Activated CD8-positive, alpha-beta T cell treated with anti-CD3 and anti-CD28 coated beads for 36 hours (primary cell): ENCODE measurements at places on chromosomes 7 and 10.

- no peak for DNase-seq
These were observed 349.8 kb downstream of the ARL4A start for GRCh38 chr7:13037216-13037615.

- no peak for DNase-seq
These were observed 70.0 kb downstream of the VOPP1 start for GRCh38 chr7:55502124-55502857.

DNA sequence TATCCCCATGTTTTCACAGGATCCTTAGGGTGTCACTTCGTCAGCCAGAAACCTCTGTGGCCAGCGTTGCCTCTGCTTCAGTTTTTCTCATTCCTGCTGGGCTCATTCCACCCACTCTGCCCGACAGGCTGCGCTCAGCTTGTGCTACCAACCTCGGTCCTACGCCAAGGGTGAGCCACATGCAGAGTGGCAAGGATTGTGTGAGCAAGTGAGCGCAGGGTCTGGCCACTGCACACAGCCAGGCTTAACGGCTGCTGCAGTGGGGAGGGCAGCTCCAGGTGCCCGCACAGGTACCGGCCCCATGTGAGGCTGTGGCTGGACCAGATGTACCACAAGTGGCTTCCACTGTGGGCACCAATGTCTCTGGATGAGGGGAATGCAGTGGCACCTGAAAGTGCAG, 329.2 kb downstream of the AUTS2 start:
- DNase-seq, result no peak

DNA sequence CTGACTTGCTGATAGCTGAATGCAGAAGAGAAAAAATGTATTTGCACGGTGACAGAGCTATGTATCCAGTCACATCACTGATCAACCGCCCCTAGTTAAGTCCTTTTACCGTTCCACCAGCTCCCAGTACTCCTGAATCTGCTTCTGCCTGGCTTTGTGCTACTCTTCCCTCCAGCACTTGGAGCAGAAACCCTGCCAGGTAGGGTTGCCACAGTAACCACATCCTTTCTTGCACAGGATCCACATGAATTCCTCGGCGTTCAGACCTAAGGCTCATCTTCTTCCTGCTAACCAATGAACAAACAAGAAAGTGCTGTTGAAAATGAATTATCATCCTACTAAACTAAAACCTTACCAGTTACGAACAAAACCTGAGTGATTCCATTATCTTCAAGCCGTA, 52.0 kb upstream of the KCTD7 start:
- no peak for DNase-seq

DNA sequence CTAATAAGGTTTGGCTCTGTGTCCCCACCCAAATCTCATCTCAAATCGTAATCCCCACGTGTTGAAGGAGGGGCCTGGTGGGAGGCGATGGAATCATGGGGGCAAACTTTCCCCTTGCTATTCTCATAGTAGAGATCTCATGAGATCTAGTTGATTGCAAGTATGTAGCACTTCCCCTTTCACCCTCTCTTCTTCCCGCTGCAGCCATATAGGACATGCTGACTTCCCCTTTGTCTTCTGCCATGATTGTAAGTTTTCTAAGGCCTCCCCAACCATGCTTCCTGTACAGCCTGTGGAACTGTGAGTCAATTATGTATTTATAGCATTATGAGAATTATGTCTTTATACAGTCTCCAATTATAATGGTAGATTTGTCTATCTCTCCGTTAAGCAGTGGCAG, 594.5 kb downstream of the ACTR3B start:
- no peak for DNase-seq

DNA sequence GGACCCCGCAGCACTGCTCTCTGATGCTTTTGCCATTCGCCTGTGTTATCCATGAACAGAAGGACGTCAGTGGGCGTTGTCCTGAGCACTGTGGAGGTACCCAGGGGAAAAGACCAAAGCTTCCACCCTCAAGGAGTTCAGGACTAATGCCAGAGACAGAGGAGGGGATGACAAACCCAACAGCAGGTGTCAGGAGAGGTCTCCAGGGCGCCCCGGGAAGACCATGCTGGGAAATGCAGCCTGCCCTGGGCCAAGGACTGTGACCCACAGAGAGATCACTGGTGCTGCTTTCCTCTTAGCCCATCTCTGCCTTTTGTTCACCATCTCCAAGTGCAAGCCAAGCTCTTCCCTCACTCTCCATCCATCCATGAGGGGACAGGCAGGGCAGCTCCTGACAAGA, 166.8 kb upstream of the PFKP start:
- DNase-seq, result no peak

DNA sequence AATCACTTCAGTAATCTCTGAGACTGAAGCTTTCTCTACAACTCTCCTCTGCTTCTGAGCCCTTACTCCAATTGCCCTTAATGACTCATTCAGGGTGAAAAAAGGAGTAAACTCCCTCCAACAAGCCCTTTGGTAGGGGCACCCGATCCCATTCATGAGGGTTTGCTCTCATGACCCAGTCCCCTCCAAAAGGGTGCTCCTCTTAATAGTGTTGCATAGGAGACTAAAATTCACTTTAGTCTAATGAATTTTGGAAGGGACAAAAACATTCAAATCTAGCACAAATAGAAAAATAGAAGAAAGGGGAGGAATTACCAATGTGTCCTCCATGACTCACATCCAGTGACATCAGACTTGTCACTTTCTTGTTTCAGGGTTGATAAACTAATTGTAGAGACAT, 66.2 kb upstream of the CCNY start:
- DNase-seq, result peak; percentile 8

DNA sequence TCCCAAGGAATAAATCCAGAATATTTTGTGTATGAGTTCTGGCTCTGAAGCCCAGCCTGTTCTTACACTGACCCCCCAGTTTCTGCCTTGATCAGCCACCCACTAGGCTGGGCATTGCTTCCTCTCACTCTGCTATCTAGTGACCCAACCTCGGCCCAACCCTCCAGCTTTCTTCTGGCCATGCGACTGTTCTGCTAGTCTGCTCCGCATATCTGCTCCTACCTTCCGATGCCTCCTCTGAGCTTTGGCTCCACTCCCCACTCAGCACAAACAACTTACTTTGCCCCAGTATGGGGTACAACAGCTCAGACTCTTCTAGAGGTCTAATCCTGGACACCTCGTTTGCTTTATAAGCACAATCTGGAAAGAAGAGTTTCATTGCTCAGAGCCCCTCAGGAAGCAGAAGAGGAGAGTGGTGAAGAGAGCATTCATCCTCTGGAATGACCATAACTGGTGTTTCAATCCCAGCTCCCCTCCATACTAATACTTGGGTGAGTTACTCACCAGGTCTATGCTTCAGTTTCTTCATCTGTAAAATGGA, 99.6 kb downstream of the NPSR1 start:
- DNase-seq, result no peak

DNA sequence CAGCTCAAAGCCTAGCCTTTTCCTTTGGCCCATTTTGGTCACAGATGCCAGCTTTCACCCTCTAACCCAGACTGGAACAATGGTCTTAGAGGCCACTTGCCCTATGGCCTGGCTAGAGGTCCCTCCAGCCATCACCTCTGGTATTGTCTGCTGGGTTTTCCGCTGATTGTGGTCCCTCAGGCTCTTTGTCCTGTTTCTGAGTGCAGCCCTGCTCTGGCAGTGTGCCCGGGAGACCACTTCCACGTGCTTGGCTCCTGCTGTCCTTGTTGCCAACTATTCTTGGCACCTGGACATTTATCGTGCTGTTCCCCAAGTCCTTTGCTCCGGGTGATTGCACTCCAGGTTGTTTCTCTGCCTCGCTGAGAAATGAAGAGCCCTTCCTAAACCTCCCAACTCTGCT, 53.3 kb upstream of the FAM180A start:
- no peak for DNase-seq

- no peak for DNase-seq
These were observed 5.2 kb downstream of the PHYHIPL start for GRCh38 chr10:59181668-59182067.

DNA sequence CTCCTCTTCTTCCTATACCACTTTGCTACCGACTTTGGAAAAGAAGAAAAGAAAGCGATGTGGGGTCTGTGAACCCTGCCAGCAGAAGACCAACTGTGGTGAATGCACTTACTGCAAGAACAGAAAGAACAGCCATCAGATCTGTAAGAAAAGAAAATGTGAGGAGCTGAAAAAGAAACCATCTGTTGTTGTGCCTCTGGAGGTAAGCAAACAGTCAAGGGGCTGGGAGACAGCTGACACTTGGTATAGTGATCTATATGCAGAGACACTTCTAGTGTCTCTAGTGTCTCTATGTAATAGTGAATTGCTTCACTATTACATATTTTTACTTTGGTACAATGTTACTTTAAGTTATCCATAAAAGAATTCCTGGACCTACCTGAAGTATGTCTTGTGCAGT, 13.9 kb downstream of the TET1 start:
- DNase-seq, result no peak

DNA sequence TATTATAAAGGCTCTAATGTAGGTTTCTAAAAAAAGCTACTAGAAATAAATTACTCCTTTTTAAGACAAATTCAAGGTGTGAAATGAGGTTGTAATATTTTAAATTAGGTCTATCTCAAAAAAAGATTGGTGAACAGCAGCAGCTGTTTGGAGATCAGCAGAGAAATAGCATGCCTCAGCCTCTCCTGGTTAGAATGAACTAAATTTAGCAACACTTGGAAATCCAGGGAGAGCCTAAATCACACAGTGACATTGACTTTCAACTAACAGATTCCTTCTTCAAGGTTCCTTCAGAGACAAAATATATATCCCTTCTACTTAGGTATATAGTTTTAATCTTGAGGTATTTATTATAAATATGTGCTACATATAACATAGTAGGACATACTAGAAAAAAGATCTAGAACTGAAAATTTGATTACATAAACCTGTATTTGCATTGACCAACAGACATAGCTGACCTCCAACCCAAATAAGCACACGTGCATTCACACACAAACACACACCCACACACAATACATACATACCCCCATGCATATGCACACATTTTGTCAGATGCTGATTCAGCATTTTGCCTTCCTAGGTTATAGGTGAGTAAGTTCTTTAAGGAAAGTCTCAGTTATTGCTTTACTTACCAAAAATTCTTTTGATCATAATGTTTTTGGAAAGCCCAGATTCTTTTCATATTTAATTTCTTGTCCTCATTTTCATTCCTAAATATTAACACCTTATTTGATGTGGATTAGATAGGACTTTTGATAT, 47.3 kb downstream of the DGKB start:
- no peak for DNase-seq

GRCh38 chr7:136064627-136065237, 87.6 kb upstream of the MTPN start:
- no peak for DNase-seq

GRCh38 chr7:95296456-95296855, 27.9 kb downstream of the PON1 start:
- DNase-seq, result no peak

GRCh38 chr10:71889388-71889987, 38.4 kb upstream of the PSAP start:
- DNase-seq, result no peak

GRCh38 chr10:17387861-17388503, 66.4 kb downstream of the ST8SIA6 start:
- no peak for DNase-seq

GRCh38 chr7:131103997-131104396, 223.7 kb upstream of the MKLN1 start:
- no peak for DNase-seq

DNA sequence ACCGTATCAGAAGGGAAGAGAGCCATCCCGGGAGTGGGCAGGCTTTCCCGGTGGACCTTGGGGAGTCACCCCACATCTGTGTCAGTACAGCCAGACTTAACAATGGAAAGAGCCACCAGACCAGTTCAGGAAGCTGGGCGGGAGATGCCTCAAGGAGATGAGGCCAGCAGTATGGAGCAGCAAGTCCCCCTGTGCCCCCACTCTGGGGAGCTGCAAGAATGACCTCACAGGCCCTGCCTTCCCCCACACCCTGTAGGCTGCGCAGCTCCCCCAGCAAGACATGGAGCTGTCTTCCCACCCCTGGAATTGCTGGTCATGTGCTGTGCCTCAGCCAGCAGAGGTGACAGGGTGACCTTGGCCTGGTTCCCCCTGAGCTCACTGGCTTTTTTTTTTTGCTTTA, 76.8 kb upstream of the INSIG1 start:
- no peak for DNase-seq

DNA sequence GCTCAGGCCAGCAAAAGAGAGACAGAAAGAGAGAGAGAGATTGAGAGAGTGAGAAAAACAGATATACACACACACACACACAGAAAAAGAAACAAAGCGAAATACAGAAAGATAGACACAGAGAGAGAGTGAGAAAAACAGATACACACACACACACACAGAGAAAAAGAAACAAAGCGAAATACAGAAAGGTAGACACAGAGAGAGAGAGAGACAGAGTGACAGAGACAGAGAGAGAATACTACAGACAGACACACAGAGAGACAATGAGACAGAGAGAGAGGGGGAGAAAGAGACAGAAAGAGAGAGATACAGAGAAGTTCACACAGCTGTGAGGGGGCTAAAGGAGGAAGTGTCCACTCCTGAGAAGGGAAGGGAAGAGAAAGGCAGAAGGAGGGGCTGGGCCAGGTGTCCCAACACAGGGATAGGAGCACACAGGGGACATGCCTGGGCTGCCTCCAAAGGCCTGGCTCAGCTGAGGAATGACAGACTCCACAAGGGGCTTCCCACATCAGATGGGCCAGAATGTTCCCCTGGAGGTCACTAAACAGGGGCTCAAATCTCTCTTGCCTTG, 4.3 kb downstream of the GCK start:
- no peak for DNase-seq

DNA sequence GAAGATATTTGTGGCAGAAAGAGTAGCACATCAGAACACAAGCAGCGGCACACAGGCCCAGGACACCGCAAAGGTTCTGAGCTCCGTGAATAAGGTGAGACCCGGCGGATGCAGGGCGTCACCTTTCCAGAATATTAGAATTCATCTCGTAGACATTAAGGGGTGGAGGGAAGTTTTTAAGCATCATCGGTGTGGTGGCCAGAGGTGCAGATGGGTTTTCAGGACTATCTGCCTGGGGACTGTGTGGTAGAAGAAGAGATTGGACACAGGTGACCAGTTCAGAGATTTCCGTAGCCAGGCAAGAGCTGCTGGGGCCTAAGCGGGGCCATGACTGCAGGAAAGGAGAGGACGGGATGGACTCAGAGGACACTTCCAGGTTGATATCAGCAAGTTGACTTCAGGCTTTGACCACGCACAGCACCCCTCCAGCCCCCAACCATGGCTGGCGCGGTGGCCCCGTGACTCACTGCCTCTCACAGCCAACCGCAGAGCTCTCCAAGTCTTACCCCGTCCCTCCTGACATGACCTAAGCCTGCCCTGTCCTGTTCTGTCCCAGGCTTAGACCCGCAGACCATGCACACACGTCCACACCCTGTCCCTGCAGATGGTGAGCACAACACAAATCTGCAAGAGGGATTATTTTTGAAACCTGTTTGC, 97.2 kb downstream of the OAT start:
- DNase-seq, result no peak

DNA sequence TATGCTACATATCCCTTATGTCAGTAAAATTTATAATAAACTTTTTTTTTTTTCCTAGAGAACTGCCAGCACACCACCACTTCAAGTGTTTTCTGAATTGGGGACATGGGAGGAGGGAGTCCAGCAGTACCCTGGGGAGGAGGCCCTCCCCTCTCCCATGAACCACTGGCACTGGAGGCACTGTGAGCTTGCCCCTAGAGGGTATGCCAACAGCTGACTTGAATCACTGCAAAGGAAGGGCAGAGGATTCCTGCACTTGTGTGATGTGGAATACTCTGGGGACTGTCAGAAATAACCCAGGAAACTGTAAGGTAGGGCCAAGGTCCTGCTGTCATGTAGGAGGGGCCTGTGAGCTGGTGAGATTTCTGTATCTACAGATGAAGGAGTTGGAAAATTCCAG, 8.5 kb upstream of the ARMS2 start:
- DNase-seq, result no peak
